ENCODE measurements at places on chromosomes 11 and 22.

- DNase-seq, result no peak
These were observed 369.3 kb downstream of the NXPE2 start for GRCh38 chr11:115047631-115048030.

GRCh38 chr11:78557236-78557635 lies 17.4 kb downstream of the NARS2 start:
- no peak for DNase-seq

DNA sequence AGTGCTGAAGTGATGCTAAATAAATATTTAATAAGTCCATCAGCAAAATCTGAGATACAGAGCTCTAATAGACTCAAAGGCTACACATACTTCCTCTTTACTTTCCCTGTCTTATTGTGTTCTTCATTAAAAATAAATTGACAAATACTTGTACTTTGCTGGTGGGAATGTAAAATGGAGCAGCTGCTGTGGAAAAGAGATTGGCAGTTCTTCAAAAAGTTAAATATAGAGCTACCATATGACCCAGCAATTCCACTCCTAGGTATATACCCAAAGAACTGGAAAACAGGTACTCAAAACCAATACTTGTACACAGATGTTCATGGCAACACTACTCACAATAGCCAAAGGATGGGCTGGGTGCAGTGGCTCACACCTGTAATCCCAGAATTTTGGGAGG lies 76.0 kb downstream of the RBFOX2 start:
- no peak for DNase-seq

- DNase-seq, result no peak
These were observed 54.5 kb upstream of the ZBTB44 start for GRCh38 chr11:130369141-130369691.

DNA sequence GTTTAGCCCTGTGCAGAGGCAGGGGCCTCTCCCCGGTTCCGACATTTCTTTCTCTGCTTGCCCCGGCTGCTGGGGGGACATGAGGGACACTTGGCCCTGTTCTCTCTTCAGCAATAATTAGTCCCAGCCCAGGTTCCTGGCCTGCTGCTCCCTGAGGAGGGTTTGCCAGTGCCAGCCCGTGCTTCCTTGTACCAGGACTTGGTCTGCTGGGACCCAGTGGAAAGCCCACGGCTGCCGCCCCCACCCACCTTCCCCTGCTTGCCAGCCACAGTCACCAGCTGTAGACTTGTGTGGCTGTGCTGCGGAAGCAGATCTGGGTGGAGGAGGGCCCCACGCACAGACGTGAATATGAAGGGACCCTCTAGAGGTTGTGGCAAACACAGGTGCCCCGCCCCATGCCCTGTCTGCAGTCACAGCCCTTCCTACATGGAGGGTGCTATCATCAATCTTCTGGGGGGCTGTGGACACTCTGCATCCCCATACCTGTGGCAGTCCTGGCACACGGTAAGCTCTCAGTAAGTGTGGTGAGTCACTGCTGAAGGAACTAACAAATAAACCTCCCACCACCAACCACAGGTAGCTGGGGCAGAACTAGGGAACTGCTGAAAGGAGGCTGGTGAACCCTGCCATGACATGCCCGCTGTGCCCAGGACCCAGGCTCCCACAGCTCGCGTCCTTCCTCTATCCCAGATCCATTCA lies 949 bp downstream of the TP53AIP1 start:
- DNase-seq, result no peak

GRCh38 chr11:95256321-95256779 lies 25.3 kb upstream of the SESN3 start:
- no peak for DNase-seq
